Activated CD4-positive, CD25-positive, alpha-beta regulatory T cell treated with anti-CD3 and anti-CD28 coated beads, Interleukin-2, amount 50 U/mL, for 24 hours (primary cell): ENCODE measurements at places on chromosomes 3 and 15.

- no peak for ATAC-seq
Observed at GRCh38 chr3:115071601-115072000, 75.5 kb downstream of the ZBTB20 start.

GRCh38 chr3:47664519-47664918, 85.9 kb upstream of the CSPG5 start:
- no peak for ATAC-seq

GRCh38 chr3:190252080-190252479, 70.2 kb downstream of the CLDN1 start:
- ATAC-seq, result no peak

- no peak for ATAC-seq
Observed at GRCh38 chr3:46059432-46059831, 32.1 kb upstream of the XCR1 start.

- no peak for ATAC-seq
Observed at GRCh38 chr15:34109797-34110663, 8.1 kb downstream of the PGBD4 start.

DNA sequence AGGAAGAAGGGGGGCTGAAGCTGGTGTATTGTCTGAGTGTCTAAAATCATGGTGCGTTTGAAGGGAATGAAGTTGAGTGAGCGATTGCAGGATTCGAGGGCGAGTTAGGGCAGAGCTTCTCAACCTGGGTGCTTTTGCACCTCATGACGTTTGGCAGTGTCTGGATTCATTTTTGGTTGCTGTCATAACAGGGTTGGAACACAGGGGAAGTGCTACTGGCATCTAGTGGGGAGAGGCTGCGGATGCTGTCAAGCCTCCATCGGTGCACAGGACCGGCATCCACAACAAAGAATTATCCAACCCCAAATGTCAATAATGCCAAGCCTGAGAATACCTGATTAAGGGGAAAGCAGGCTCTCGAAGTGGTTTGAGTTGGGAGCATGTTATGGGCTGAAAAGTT, 120.0 kb downstream of the SLCO3A1 start:
- no peak for ATAC-seq

DNA sequence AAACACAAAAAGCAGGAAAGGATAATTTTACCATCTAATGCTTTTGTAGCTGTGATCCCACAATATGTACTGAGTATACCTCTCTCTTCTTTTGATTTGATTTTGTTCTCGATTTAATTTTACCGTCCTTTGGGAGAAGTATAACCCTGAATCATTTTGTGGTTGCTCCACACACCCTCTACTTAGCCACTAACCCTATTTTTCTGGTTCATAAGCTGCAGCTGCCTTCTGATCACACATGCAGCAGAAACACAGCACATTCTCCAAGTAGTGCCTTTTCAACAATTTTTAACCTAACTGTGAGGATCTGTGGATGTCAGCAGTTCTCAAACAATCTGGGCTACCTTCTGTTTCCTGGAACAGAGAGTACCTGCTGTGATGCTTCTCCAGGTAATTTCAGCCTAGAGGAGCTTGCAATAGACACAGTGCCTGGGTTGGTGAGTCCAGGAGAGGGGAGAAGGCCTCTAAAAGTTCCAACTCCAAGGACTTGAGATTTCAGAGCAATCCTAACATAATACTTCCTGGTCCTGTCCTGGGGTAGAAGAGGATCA, 40.3 kb downstream of the HGD start:
- ATAC-seq, result no peak

DNA sequence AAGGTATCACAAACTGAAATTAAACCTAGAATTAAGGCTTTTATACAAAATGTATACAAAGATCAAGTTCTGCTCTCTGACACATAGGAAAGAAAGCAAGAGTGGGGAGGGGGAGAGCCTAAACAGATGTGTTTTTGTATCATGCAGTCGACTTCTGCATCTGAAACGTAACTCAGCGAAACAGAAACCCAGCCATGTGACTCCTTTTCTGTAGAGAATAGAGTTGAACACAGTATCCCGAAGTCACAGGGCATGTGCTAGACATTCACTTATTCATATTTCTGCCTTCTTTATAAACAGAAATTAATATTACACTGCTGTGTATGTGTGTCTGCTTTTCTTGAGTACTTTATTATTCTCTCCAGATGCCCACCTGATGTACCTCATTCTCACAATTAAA, 121.0 kb downstream of the PDZRN3 start:
- ATAC-seq, result no peak

DNA sequence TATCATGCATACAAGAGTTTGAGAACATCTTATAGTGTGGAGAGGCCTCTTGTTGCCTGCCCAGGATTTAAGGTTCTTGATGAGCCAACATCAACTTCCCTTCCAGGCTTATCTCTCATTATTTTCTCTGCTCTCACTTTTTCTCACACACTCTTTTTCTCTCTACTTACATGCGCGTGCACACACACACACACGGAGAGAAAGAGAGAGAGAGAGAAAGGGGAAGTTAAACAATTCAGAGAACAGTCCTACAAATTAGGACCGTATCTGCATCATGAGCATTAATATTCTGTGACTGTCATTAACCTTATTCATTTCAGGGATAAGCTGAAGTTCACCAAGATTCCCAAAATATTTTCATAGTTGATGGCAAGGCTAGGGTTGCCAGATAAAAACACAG, 269.0 kb downstream of the ZNF621 start:
- ATAC-seq, result no peak

- no peak for ATAC-seq
Observed at GRCh38 chr3:183074261-183074660, 25.0 kb downstream of the MCCC1 start.

DNA sequence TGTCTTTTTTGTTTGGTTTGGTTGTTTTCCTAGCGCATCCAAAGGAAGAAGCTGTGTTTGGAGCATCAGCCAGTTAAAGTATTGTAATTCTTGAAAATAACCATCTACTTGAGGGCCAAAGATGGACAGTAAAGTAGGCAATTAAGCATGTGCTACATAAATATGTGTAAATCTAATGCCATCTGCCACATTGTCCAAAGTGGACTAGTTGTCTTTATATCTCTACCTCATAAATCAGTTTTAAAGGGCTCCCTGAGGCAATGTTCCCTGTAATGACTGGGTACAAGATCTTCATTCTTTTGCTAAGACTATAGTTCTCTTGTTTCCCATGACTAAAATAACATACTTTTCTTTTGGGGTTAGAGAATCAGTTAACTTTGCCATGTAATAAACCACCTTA, 460.0 kb upstream of the RARB start:
- ATAC-seq, result no peak

- no peak for ATAC-seq
Observed at GRCh38 chr3:113668015-113668414, 28.4 kb downstream of the USF3 start.

DNA sequence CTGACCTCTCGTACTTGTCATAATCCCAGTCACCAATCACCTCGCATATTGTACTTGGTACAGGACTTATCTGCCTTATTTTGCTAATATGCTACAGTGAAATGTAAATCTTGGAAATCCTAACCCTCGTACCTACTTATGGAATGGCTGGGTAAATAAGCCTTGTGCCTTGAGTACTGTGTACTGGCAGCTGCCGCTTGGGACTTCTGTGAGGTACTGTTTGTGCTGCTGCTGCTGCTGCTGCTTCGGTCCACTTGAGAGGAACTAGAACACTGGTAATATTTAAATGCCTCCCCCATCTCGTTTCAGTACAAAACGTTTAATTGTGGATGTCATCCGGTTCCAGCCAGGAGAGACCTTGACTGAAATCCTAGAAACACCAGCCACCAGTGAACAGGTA, 42.5 kb upstream of the CRTC3 start:
- ATAC-seq, result no peak

DNA sequence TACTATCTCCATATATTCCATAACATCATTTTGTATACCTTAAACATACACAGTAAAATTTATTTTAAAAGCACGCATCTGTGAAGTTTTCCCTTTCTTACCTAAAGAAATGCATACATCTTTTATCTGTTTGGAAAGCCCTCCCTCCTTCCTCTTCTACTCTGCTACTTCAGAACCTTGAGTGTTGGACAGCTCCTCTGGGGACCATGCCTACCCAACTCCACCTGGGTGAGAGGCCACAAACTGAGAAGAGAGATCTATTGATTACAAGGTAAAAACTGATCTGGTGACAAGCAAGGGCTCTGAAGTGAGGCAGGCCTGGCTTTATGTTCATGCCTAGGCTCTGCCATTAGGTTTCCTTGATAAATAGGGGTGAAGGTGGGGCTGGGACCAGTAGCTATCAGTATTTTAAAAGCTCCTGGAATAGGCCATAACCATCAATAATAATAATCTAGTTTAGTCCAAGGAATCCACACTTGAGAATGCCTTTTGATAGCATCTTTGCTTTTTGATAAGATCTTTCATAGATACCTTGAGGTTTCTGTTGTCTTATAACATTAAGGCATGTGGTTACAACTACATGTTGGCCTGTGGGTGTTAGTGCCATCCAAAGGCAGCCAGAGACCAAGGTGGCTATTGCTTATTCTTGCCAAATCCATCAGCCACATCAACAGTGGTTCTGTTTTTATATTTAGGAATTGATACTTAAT, 148.8 kb downstream of the KCNMB2 start:
- ATAC-seq, result no peak

DNA sequence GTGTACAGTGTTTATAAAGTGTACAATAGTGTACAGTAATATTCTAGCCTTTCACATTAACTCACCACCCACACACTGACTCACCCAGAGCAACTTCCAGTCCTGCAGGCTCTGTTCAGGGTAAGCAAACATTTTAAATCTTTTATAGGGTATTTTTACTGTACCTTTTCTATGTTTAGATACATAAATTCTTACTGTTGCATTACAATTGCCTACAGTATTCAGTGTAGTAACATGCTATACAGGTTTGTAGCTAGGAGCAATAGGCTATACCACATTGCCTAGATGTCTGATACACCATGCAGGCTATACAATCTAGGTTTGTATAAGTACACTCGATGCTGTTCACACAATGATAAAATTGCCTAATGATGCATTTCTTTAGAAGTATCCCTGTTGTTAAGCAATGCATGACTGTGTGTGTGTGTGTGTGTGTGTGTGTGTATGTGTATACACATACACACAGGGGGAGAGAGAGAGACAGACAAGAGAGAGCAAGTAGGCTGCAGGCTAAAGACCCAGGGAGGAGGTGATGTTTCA, 72.5 kb upstream of the PRR23C start:
- ATAC-seq, result no peak
